NCI-H69 (cell line): ENCODE measurements at places on chromosomes 12 and 14.
A peak's percentile ranks its signal among the peaks of the same experiment; 100 is the strongest.

GRCh38 chr12:23556661-23557060, 392.8 kb downstream of the SOX5 start:
- peak; percentile 26 for DNase-seq

DNA sequence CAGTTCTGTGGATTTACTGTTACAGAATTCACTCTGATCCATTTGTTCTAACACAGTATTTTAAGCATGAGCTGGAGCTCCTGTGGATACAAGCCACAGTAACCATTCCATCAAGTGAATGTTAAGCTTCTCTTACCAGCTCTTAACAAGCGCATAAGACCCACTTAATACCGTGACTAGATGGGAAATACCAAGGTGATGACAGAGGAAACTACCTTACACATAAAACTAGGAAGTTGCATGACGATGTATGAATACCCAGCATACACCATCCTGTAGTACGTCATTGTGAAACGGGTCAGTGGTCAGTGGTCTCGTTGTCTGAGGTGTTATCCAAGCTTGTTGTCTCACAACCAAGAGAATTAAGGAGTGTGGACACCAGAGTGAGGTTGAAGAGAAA, 2.0 kb upstream of the GALC start:
- DNase-seq = no peak

DNA sequence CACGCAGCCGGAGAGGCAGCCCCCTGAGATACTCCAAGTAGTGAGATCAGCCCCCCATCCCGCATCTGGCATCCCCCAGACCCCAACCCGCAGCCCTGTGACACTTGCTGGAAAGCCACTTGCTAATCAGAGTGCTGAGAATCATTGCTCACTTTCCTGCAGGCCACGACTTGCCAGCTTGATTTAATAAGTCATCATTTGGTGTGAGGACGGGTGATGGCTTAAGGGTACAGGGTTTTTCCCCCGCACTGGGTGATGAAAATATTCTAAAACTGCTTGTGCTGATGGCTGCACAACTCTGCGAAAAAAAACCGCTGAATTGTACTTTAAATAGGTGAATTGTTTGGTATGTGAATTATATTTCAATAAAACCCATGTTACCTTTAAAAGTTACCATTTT, 171.2 kb downstream of the FOXN3 start:
- DNase-seq = no peak

DNA sequence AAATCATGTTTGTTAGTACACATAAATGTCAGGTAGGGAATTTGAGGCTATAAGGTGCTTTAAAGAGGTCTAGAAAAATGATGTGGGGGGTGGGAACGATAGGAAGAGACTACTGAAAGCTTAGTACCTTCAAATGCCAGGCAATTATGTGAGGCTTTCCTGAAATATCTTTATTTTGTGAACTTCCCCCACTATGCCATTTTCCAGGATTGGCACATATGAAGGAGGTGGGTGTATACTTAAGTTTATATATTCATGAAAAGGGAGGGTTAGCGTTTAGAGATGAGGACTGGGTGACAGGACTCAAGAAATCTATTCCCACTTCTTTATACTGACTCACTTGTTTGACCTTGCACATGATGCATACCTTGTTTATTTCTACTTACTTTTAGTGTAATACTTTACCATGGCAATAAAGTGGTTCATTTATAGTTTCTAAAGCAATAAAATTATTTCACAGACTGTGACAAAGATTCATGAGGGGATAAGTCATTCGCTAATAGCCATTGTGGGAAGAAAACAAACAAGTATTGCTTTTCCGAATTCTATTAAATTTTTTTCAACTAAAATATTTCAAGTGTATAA, 77.1 kb downstream of the PLEKHA5 start:
- peak; percentile 14 for DNase-seq

GRCh38 chr12:3049611-3050249, 27.4 kb upstream of the TSPAN9 start:
- peak; percentile 28 for DNase-seq

- DNase-seq = peak; percentile 89
These were observed 30.2 kb upstream of the CIPC start for GRCh38 chr14:77067632-77068516.

GRCh38 chr14:91257328-91258010, 13.0 kb upstream of the GPR68 start:
- peak; percentile 84 for DNase-seq

DNA sequence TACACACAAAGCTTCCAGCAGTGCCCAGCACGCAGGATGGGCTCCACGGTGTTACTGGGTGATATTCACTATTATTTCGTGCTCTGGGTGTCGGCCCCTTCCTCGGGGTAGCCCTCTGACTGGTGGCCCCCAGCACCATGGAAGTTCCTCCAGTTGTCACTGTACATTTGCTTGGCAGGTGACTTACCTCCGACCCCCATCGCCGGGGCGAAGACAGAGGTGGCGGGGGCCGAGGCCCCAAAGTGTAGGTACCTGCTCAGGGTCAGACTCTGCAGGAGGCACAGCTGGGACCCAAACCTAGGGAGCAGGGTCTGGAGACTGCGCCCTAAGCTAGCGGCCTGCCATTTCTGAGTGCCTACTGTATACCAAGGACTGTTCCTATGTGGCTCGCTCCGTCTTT, 98.9 kb downstream of the RFLNA start:
- no peak for DNase-seq

DNA sequence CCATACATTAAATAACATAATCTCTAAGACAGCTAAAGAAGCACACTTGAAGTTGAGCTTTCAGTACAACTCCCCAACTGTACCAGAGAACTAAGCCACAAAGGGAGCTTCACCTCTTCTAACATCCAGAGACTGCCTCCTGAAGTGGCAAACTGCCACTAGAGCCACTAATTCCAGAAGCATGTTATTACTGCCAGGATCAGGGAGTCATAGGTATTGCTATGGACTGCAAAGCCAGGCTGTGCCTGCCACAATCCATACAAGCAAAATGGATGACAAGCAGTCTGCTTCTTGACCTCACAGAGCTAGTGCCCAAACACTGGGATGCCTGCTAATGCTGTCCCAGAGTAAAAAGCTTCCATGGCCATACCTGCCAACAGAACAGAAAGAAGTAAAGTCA, 160.1 kb downstream of the STXBP6 start:
- DNase-seq = no peak

- peak; percentile 96 for DNase-seq
These were observed 785 bp upstream of the FAM181A start for GRCh38 chr14:93926245-93926872.

GRCh38 chr12:124699909-124700308, 132.5 kb upstream of the NCOR2 start:
- no peak for DNase-seq

- no peak for DNase-seq
These were observed 85.7 kb downstream of the ITPK1 start for GRCh38 chr14:93029911-93030508.

GRCh38 chr14:77730976-77731497, 23.1 kb downstream of the SLIRP start:
- DNase-seq = no peak

DNA sequence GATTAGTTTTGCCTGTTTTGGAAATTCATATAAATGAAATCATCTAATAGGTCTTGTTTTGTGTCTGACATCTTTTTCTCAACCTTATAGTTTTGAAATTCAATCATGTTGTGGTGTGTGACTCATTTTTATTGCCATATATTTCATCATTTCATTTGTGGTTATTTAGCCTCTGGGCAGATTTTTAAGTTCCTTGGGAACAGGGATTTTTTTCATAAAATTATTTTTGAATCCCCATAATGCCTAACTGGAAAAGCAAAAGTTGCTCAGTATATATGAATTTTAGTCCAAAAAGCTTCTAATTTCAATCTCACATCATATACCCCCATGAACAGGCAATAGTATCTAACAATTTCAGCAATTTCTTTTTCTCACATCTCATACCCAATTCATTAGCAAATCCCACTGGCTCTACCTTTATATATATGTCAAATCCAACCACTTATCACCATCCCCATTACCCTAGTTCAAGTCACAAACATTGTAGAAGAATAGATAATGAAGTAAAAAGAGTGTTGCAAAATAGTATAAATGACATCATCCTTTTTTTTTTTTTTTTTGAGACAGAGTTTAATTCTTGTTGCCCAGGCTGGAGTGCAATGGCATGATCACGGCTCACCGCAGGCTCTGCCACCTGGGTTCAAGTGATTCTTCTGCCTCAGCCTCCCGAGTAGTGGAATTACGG, 2.6 kb upstream of the OR6J1 start:
- no peak for DNase-seq
